Mammary epithelial cell (primary cell): ENCODE measurements at places on chromosomes 6 and 20. TPM values are rescaled to one million over a fixed set of nuclear protein-coding genes. Genes with fewer than 3 reads are reported as not detected.

GRCh38 chr6:126123226-126123625 is 136.9 kb downstream of the TRMT11 start:
- no peak for DNase-seq

GRCh38 chr20:7673841-7674240 is 266.4 kb downstream of the HAO1 start:
- peak; percentile 24 for DNase-seq

GRCh38 chr6:124854338-124854922 is 107.8 kb upstream of the RNF217 start:
- DNase-seq, result no peak

XKR7 gene
- not detected for polyA plus RNA-seq

AVP gene
- polyA plus RNA-seq, result not detected
